ENCODE measurements at places on chromosomes 13 and 19.

DNA sequence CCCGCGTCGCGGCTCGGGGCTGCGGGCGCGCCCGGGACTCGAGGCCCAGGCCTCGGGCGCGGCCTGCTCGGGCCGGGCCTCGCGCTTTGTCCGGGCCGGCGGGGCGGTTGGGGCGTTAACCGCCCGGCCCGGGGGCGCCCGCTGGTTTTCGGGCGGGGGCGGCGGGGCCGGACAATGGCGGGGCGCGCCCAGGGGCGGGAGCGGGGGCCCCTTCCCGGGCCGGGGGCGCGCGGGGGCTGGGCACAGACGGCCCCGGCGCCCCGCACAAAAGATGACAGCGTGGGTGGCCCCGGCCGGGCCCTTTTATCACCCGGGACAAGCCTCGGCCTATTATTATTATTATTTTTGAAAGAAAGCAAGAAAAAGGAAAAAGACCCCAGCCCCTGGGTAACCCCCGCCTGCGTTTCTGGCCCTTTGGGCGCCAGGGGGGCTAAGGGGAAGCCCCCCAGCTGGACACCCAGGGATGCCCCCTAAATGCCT, 419 bp downstream of the KDM4B start:
- DNase-seq, result no peak

- DNase-seq, result no peak
These were observed 16.8 kb upstream of the COMP start for GRCh38 chr19:18807861-18808331.

DNA sequence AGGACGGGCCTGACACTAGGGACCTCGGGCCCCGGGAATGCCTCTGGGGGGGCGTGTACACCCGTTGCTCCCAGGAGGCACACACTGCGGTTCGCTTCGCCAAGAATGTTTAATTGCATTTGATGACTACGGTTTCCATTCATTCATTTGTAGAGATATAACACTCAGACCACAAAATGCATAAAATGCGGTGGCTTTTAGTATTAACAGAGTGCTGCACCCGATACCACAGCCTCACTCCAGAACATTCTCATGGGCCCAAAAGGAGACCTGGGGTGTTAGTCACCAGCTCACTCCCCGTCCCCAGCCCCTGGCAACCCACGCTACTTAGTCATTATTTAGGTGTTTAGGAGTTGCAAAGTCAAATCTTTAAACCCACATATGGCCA, 21.8 kb downstream of the HCN2 start:
- DNase-seq, result peak; percentile 94

DNA sequence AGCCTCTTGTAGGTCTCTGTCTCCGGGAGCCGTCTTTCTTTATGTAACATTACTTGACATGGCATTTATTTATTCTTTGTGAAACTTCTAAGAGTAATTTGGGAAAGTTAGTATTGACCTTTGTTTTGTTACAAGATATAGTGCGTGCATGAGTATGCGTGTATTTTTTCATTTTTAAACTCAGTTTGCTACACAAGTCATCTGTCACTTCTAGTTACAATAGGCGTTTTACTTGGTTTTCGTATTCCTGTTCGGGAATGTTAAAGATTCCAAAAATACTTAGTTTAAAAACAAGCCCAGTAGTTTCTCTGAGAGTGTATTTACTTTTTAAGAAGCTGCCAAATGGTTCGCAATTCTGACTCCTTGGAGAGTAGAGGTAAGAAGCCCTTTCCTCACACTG, 3.2 kb downstream of the PDS5B start:
- DNase-seq, result no peak

- DNase-seq, result no peak
These were observed 6.7 kb downstream of the RGCC start for GRCh38 chr13:41463838-41464602.

- no peak for DNase-seq
These were observed 30.2 kb upstream of the SACS start for GRCh38 chr13:23463661-23464060.

DNA sequence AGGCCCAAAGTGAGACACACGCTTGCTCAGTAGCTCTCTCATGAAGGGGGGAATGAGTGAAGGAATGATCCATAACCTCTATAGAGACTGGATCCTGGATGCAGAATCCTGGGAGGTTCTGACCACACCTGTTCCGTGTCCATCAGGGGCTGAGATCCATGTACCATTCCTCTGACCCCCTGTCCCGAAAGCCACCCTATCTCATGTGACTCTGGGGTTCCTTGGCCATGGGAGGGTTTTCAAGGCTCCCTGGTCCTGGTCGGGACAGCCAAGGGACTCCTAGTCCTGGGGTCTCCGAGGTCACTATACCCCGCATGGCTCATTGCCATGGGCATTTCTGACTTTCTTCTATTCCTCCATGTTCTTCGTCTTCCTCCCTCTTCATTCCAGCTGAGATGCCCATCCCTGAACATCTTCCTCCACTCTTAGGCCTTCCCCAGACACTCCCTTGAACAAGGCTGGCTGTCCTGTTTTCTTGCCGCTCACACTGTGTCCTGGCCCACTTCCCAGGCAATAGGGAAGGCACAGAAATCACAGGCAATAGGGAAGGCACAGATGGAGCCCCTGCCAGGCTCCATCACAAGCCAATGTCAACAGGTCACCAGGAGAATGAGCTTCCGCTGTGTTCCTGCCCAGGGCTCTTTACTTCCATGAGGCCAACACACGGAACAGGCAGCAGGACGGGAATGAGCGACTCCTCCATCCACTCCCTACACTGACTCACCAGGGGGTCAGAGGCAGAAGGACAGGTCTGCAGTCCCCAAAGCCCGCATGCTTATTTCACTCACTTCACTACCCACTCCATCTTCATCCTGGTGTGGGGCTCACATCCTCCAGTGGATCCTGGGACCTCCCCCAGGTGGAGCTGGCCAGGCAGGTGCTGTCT, 3.2 kb downstream of the CEACAM5 start:
- DNase-seq, result no peak

DNA sequence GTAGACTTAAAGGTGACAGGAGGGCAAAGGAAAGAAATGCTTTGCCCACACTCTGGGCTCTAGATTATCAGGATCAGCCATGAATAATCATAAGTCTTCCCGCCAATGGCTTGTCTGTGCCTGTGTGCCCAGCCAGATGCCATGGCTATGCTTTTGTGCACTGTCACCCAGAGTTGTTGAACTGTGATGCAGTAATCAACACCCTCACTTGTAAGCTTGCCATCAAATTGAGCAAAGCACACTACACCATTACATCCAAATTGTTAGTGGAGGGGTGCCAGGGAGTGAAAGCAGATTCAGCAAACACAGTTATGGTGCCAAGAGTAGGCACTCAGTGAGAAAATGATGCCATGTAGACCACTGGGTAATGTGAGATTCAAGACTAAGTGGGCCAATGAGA, 845.3 kb upstream of the MIR17HG start:
- DNase-seq, result no peak

GRCh38 chr19:43504426-43505185, at the start of gene PHLDB3:
Gene PHLDB3 (minus strand): TSS chr19:43504746. CDS start chr19:43504118, 628 bp downstream.
- DNase-seq, result no peak

DNA sequence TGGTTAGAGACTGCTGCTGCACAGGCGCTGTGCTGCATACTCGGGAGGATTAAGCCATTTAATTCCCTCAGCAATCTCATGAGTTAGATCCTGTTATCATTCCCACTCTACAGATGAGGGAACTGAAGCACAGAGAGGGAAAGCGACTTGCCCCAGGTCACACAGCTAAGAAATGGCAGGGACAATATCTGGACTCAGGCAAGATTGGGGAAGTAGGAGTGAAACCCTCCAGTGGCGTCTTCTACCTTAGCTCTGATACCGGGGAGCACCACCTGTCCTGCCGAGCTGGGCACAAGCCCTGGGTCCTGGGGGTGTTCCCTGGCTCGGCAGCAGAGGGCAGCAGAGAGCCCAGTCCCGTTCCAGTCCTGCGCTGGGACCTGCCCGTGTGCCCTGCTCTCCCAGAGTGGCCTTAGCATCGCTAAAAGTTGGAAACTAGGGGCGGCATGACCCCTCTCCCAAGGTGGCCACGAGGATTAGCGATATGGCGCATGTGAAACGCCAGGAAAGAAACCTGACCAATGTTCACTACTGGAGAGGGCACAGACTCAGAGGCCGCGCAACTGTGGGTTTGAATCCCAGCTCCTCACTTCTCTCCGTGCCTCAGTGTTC, 20.5 kb downstream of the CYTH2 start:
- no peak for DNase-seq

DNA sequence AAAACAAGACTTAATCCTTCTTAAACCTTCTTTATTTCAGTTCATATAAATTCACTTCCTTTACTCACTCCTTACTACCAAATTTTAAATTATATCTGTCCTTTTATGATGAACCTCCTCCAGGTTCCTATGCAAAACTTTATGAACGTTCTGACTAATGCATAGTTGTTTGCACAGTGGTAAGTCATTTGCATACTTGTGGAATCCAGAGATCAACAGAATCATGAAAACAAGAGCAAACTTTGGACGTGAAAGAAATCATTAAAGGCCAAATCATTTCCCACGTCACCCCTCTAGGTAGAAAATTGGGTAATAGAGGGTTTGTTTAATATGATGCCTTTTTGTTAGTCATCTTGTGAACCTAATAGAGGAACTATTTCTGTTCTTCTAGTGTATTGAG, 32.3 kb upstream of the MYCBP2 start:
- DNase-seq, result no peak

DNA sequence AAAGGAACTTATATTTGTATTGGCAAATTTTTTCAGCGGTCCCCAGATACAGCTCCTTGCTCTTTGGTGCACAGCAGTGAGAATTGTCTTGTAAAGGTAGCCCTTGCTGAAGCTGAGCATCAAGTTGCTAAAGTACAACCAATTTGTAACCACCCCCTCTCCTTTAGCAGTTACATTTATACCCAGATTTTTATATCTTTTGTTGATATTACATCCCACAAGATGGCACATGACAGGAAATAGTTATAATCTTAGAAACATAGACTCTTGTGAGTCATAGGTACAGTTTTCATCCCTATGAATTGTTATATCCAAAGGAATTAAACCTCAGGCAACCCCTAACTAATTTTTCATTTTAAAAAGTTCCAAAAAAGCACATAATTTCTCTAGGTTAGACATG, 523.0 kb upstream of the SLITRK1 start:
- DNase-seq, result no peak

GRCh38 chr13:44098559-44098958, 218.9 kb downstream of the LACC1 start:
- no peak for DNase-seq

DNA sequence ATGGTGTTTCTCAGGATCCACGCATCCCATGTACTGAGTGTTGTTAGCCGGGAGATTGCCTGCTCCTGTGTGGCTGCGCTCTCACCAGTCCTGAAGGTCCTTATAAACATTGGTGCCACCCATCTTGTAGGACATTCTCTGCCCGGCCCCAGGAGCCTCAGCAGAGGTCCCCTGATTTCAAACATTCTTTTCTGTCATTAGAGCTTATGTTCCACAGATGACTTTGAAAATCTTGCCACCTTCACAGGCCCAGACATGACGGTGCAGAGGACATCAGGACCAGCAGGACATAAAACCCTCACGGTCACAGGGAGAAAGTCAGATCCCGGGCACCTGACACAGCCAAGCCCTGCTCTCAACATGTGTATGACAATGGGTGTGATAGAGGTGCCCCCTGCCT, 33.2 kb upstream of the PEPD start:
- DNase-seq, result no peak

DNA sequence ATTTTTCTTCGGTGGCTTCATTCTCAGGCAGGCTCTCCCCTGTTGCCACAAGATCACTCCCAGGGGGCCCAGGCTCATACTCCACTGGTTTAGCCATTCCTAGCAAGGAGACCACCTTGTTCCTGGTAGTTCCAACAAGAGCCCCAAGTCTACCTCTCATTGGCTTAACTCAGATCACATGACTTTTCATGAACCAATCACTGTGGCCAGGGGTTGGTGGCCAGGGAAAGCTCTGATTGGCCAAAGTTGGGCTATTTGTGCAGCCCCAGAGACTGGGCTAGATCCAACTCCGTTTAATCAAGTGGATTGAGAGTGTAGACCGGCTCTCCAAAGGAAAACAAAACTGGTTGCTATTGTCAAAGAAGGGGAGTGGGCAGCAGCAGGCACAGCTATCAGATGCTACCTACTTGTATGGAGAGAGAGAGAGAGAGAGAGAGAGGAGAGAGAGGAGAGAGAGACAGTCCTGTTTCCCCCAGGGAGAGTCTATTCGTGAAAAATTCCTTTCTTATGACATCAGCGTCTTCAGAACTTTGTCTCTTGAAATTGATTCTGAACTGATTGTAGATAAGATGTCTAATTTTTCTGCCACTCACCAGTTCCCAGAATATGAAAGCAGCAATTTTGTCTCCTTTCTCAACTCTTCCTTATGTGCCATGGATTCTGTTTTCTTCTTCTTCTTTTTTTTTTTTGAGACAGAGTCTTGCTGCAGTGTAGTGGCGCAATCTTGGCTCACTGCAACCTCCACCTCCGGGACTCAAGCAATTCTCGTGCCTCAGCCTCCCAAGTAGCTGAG, 5.9 kb downstream of the CEACAM19 start:
- no peak for DNase-seq

DNA sequence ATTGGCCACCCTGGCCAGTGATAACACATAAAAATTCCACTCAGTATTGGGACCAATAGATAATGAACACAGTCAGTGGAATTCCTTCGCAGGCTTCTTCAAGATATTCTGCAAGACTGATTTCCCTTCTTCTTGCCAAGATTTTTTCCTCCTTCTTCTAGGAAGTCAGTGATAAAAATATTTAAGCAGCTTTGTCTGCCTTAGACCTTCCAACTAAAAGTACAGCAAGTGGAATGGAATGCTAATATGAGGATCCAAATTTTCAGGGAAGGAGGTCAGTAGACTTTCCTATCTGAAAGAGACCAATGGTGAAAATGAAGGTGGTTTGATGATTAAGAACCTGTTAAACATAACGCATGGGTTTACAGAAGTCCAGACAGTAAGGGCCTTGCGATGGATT, 9.6 kb downstream of the STARD13 start:
- no peak for DNase-seq

GRCh38 chr13:34065928-34066327, 248.0 kb downstream of the RFC3 start:
- no peak for DNase-seq

- no peak for DNase-seq
These were observed 51.8 kb upstream of the GPI start for GRCh38 chr19:34313188-34313587.

- DNase-seq, result no peak
These were observed 5.8 kb downstream of the FTL start for GRCh38 chr19:48970923-48971395.

DNA sequence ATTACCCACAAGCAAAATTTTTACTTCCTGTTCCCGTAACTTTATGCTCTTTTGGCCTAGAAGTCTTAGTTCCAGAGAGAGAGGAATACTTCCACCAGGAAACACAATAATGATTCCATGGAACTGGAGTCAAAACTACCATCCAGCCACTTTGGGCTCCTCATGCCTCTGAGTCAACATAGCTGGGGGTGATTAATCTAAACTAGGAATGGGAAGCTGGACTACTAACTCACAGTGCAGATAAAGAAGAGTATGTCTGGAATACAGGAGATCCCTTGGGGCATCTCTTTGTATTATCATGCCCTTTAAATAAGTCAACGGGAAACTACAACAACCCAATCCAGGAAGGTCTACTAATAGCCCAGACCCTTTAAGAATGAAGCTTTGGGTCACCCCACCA, 8.9 kb upstream of the ELF1 start:
- no peak for DNase-seq

Data from skeletal muscle cell (primary cell).